NCI-H446 treated with DMSO at 0.1 percent for 48 hours (cell line): ENCODE measurements at places on chromosomes 7 and 10.

- no peak for DNase-seq
These were observed 25.9 kb downstream of the ADCY1 start for GRCh38 chr7:45599851-45600706.

DNA sequence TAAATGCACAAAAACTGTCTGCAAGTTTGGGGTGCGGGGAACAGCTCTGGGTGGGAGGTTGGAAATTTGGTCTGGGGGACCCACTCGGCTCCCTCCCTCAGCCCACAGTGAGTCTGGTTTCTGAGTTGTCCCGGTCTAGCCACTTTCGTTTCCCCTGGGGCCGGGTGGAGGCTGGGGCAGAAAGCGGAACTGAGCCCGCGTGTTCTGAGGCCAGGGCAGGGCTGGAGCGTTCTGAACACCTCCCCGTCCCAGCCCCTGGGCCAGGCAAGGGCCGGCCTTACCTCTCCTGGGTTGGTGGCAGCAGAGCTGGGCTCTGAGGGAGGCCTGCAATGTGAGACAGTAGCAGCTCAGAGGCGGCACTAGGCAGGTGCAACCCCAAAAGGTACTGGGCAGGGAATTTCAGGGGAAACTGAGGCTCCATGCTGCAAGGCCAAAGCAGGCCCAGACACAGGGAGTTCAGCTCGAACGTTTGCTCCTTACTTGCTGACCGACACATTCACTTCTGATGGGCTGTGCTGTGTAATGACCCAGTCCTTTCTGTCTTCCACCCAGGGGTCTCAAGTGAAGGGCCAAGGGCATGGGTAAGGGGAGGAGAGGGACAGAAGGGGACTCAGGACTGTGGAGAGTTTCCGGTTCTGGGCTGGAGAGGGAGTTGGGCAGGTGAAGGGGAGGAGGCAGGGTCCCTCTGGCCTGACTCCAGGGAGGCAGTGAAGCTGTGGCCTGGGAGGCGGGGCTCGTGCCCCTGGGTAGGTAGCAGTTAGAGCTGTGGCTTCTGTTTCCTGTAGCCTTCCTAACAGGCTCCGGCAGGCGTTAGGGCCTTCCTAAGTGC, 3.0 kb downstream of the IRF5 start:
- DNase-seq = no peak

GRCh38 chr7:128908750-128909624, 1.5 kb downstream of the KCP start:
- DNase-seq = no peak

- no peak for DNase-seq
These were observed 75.3 kb downstream of the HIBADH start for GRCh38 chr7:27587429-27587828.

GRCh38 chr7:77222065-77222464, 22.4 kb upstream of the FGL2 start:
- no peak for DNase-seq

DNA sequence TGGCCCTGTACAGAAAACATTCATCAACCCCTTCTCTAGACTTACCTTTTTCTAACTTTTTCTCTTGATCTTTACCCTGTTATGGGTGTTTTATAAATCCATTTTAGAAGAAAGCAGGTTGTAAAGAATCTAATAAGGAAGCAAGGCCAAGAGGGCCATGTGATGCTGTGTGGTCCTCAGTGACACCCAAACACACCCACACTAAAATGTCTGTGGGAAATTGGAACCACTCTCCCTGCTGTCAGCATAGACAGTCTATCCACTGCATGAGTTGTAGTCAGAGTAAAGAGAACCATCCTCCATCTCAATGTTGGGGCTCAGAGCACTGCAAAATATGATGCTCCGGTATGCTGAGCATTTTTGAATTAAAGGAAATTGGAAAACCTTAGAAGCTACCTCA, 235.5 kb downstream of the SKIDA1 start:
- no peak for DNase-seq

- DNase-seq = no peak
These were observed 156.4 kb upstream of the KLF14 start for GRCh38 chr7:130890176-130891020.

GRCh38 chr10:63667596-63668480, 146.6 kb downstream of the REEP3 start:
- no peak for DNase-seq

DNA sequence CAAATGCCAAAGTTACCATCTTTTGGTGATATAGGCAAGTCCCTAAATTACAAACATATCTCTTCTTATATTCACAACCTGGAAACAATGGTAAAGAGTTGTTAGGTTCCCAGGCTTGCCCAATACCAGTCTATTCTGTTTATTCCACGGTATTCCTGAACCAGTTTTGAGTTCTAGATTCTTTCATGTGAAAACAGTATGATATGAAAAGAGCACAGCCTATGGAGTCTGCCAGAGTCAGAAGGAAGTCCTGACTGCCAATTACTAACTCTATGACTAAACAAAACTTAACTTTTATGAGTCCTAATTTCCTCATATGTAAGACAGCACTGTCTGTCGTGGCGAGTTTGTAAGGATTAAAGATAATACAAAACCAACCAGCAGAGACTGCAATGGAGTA, 5.6 kb downstream of the ABI1 start:
- no peak for DNase-seq

- no peak for DNase-seq
These were observed 571.0 kb downstream of the SH2D4B start for GRCh38 chr10:81108516-81109199.

GRCh38 chr7:92304406-92304893, 58.7 kb downstream of the ANKIB1 start:
- no peak for DNase-seq

DNA sequence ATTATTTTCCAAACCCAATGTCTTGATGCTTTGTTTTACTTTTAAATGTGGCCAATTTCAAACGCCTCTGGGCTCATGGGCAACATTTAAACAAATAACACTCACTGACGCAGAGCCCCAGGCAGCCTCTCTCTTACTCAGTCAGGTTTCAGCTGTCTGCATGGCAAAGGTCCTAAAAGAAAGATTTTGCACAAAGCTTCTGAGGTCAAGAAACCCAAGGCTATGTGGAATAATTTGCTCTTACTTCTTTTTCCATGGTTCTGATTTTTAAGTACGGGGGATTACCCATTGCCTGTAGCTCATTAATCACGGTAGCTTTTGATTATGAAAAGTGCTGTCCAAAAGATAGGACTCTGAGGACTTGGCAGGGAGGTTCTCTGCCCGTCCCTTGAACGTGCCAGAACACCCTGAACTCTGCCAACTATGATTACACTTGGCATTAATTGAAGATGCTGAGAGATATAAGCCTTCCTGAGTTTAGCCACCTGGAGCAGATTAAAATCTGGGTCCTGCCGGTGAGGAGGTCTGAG, 14.1 kb upstream of the MSRB2 start:
- peak; percentile 71 for DNase-seq

DNA sequence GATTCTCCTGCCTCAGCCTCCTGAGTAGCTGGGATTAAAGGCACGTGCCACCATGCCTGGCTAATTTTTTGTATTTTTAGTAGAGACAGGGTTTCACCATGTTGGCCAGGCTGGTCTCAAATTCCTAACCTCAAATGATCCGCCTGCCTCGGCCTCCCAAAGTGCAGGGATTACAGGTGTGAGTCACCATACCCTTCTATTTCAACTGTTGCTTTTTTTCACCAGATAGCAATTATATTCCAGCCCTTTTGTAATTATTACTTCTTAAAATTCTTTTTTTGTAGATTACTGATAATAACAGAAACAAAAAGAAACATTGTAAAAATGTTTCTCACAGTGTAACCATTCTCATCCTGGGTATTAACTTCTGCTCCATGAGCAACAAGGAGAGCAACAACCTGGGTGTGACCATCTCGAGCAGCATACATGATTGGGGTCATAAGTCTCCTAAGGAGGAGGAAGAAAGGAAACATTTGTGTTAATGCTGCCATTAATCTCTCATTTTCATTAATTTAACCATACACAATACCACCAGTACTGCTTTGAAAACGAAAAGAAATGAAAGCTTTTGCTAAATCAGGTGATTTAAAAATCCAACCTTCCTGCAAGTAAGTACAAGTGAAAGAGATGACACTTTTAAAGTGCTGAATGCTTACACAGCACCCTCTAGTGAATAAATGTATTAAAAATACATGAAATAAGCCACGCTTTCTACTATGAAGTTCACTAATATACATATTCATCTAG, 41.8 kb downstream of the ASZ1 start:
- no peak for DNase-seq

DNA sequence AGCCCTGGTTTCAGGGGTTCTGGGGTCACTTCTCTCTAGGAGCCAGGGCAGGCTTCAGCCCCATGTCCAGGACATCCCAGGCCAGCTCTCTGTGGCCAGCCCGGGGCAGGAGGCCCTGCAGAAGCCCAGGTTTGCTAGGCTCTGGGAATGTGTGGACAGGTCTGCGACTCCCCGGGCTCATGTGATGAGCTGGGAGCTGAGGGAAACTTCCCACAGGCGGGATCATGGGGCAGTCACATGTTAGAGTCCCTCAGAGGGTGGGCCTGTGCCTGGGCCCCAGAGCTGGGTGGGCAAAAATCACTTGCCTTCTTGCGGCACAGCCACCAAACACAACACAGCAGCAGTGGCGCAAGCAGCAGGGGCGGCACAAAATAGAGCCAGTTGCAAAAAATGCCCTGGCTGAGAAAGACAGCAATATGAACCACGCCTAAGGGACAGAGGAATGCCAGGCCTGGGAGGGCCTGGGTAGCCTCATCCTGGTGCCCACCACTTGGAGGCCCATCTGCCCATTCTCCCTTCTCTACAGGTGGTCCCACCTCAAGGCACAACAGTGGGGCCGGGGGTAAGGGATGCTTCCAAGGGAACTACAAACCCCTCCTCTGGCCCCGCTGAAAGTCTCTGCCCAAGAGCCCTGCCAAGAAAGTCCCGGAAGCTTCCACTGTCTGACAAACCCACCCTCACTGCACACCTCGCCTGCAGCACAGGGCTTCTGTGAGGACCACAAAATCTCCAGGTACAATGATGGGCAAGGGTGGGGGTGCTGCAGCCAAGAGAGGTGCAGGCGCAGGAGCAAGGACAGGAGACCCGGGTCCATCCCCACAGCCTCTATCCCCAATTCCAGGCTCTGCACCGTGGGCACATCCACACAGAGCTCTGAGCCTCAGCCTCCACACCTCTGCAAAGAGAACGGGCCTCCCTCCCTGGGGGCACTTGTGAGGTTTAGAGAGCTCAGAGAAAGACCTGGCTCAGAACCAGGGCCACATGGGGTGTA, 34.6 kb upstream of the ANTXRL start:
- no peak for DNase-seq

GRCh38 chr7:103132995-103133688, 15.8 kb downstream of the NAPEPLD start:
- DNase-seq = no peak
